ENCODE measurements at places on chromosomes 3 and 15.

DNA sequence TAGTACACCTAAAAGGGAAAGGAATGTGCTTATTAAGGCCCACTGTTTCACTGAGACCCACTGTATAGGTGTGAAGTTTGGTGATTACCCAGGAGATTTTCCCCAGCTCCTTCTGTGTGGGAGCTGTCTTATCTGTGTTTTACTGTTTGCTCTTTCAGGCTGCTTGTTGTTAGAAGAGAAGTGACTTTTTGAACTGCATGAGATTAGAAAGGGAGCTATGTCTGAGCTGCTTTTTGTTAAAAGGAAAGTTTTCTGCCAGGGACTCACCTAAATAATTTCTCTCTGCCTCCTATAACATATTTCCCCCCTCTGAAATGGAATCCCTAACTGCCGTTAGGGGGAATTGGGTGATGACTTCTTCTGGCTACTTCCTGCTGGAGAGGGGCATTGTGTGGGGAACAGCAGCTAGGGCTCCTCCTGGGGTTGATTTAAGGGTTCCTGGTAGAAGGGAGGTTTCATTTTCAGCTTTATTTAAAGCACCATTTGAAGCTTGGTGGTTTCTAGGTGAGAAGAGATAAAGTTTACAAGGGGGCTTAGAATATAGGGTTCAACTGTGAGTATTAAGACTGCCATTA lies 77.1 kb upstream of the ATP11B start:
- no peak for DNase-seq

DNA sequence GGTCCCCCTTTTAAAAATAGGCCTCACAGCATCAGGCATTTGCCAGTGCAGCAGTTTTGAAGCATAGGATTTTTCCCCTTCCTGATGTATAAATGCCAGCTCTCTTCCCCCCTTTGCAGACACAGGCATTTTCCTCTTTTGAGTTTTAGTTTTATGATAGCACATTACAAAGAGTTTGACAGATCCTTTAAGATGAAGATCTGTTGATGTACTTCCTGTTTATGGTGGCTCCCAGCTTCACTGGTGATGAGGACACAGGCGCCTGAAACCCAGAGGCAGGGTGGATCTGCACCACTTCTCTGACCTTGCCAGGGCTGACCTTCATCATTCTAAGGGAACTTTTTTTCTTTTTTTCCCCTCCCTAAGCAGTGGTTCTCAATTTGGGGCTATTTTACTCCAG lies 243.4 kb downstream of the PTPRG start:
- no peak for DNase-seq

DNA sequence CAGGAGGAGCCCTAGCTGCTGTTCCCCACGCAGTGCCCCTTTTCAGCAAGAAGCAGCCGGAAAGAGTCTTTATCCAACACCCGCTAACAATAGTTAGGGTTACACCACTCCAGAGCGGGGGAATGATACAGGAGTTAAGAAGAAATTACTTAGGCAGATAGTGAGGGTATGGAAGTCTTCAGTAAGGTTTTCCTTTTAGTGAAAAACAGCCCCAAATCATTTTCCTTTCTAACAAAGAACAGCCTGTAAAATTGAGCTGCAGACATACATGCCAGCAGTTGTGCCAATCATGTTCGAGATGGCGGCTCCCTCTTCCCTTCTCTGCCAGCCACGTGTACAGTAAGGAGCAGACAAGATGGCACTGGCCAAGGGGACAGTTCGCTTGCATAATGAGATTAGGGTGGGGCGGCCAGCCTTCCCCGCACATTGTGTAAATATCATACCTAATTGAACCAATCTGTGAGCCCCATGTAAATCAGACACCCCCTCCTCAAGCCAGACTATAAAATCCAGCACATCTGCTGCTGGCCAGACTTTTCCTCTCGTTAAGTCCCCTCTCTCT lies 18.5 kb upstream of the SENP5 start:
- no peak for DNase-seq

DNA sequence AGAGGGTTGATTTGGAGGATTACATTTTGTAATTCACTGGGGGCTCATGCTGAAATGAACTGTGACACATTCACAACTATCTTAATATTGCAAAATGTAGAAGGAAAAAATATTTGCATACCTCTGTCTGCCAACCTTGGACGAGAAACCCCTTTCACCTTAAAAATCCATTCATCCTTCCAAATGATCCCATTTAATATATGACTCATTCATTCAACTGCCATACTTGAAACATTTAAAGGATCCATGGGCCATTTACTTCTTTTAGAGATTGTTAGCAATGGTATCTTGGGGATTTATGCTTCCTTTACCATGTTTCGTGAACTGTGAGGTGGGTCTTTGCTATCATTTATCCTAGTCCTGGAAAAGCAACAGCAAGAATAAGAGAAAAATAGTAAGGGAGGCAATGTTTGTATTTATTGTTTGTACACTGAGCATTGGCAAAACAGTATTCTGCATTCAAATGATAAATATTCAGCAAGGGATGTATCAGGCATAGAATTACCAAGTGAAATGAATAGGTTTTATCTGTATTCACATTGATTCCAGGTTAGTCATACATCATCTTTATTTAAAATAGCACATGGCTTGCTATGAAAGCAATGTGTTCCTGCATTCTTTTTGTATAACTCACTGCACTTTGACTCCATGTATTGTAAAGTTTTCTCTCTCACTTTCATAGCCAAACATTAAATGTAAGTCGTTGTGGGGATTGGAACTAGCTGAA lies 378.1 kb downstream of the NSUN3 start:
- DNase-seq: no peak

DNA sequence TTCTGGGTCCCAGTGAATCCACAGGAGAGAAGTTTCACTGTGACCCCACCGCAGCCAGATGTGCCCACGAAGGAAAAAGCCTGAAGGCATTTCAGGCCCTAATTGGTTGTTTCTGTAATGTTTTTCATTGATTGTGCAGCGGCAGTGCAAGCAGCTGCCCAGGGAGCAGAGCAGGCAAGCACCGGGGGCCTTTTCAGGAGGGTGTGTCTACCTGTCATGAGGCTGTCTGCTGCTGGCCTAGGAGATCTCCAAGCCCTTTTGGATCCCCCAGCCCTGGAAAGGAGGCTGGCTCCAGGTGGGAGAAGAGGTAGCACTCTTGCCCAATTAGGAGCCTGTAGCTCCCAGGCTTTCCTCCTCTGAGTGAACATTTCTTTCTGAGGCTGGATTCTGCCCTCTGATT lies 108.8 kb downstream of the EPHB1 start:
- DNase-seq: no peak

GRCh38 chr15:57425842-57426241 lies 49.5 kb downstream of the CGNL1 start:
- DNase-seq: no peak

GRCh38 chr15:78928616-78929093 lies 16.2 kb downstream of the CTSH start:
- DNase-seq: no peak

GRCh38 chr3:25171897-25172296 lies 256.2 kb upstream of the RARB start:
- DNase-seq: no peak

DNA sequence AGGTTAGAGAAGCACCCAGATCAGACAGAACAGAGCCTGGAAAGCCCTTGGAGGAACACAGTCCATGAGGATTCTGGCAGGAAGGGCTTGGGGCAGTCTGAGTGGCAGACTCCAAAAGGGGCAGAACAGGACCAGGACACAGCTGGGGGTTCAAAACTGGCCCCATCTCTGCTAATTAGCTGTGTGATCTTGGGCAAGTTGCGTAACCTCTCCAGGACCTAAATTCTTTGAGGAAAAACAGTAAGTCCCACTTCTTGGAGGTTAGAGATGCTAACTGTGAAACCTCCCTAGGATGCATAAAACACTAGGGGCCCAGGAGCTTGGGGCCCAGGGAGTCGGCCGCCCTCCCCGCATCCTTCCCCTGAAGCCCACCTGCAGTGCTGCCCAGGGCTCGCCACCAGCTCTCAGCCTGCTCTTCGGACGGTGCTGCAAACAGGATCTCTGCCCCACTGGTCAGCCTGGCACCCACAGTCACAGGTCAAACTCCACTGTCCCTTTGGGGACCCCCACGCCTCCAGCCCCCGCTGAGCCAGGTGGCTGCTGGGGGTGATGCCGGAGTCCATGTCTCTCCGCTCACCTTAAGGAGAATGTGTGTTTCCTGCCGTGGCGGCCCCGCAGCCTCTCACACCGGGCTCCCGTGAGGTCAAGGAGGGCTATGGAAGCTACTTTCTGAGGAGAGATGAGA lies 12.0 kb downstream of the PLA2G4B start:
- no peak for DNase-seq

DNA sequence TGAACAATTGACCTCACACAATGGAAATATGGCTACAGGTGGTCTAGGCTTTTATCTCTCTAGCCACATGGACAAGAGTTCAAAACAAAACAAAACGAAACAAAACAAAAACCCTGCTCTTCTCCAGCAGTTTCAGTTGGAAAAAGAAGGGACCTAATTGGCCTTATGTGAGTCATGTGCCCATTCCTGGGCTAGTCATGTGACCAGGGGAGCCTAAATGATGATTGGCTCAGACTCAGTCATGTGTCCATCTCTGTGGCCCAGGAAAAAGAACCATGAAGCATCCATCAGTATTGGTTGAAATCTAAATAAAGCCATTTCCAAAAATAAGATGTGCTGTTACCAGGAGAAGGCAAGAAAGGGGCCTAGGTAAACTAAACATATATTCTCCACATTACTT lies 96.8 kb downstream of the ANXA2 start:
- DNase-seq: no peak

GRCh38 chr3:184082465-184082864 lies 14.4 kb upstream of the HTR3E start:
- DNase-seq: no peak

GRCh38 chr15:43218908-43219706 lies 1.7 kb downstream of the EPB42 start:
- DNase-seq: no peak

DNA sequence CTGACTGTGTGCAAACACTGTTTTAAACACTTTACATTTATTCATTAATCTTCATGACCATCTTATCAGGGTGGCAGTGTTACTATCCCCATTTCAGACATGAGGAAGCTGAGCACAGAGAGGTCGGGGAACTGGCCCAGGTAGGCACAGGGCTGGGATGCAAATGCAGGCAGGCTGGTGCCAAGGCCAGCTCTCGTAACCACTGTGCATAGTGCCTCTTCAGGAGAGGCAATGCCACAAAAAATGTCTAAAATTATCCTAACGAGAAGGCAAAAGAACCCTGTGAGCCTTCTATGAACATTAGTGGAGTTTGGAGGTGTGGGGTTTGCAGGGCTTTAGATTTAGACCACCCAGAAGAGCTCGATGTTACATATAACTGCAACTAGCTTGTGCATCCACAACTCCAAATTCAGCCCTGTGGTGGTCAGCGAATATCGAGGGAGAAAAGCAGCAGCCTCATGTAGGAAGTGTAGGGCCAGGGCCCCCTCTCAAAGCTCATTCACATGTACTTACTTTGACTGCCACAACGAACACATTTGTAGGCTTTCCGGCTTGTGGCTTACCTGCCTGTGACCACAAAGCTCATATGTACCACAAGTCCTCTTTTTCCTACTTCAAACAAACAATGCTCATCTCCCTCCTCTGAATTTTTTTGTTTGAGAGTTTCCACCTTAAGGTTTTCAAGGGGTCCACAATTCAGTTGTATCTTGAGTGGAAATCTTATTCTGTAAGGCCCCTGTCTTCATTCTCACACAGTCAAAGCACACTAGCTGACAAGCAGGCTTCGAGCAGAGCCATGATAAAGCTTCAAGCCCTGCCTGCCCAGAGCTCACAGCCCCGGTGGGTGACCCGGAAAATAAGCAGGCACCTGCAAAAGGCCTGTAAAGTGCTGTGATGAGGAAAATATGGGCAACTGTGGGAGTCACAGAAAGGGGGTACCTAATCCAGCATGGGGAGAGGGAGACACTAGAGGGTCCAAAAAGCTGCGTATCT lies 722.9 kb upstream of the CFAP20DC start:
- no peak for DNase-seq

DNA sequence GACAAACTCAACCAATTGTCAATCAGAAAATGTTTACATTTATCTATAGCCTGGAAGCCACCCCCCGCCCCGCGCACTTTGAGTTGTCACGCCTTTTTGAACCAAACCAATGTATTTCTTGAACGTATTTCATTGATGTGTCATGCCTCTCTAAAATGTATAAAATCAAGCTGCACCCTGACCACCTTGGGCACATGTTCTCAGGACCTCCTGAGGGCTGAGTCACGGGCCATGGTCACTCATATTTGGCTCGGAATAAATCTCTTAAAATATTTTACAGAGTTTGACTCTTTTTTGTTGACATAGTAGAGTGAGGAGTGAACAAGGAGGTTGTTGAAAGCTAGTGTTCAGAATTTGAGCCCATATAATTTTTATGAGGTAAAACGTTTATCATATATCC lies 6.5 kb downstream of the MCTP2 start:
- no peak for DNase-seq

DNA sequence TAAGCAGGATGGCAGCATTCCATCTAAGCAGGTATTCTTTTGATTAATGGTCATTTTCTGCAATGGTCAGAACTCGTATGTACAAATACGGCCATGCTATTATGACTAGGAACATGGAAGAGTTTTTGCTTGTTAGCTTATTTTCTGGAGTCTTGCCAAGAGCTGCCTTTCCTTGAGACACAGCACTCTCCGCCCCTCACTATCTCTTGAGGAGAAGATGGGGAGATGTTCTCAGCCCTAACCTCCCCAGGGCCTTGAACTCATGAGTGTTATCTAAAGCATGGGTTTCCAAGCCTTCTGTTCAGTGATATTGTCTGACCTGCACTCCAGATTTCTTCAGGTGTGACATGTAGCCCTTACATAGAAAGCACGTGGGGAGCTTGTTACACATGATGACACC lies 65.9 kb upstream of the ACTC1 start:
- DNase-seq: no peak

- DNase-seq: no peak
These were observed 1.7 kb downstream of the SEMA3F start for GRCh38 chr3:50156549-50157493.

- DNase-seq: no peak
These were observed 87.5 kb upstream of the MME start for GRCh38 chr3:154992655-154993054.

DNA sequence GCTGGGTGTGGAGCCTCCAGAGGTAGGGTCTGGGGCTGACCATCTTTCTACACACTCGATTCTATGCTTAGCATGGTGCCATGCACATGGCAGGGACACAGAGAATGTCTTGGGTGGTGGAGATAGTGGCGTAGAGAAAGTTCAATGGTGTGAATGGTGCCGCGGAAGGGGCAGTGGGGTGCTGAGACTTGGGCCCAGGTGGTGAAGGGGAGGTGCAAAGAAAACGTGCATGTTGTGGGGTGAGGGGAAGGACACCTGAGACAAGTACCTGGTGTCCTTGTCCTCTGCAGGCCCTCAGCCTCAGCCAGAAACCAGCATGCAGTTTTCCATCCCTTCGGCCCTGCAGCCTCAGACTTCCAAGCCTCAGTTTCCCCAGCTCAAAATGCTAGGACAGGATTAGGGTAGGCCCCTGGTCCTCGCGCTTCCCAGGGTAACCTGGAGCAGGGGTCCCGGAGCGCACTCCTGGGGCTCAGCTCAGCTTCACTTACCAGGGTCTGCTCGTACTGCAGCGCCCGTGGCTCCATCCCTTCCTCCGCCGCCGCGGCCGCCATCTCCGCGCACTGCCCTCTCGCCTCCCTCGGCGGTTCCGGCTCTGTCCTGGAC lies 375 bp downstream of the CLCN2 start:
- DNase-seq: no peak

- no peak for DNase-seq
These were observed 56.5 kb downstream of the YEATS2 start for GRCh38 chr3:183754052-183754451.

GRCh38 chr15:33201491-33202231 lies 7.1 kb upstream of the FMN1 start:
- peak; percentile 64 for DNase-seq

Data from right atrium auricular region (tissue), 2 donors.